Muscle of leg (tissue), 16 donors: ENCODE measurements at places on chromosomes 12 and 14. TPM values are rescaled to one million over a fixed set of nuclear protein-coding genes. Genes with fewer than 3 reads are reported as not detected.

Gene APOF
- not detected for total RNA-seq

DNA sequence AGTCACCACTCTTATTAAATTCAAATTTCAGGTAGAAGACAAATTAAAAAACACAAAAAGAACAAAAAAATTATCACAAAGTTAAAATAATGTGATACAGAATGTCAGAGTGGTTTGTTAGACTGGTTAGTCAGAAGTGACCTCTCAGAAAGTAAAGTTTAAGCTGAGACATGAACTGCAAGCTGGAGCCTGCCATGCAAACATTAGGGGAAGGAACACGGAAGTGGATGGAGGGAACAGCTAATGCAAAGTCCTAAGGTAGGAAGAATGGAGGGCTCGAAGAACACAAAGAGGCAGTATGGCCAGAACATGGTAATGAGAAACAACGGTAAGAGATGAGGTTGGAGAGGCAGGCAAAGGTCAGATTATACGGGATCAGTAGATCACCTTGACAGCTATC lies 41.7 kb downstream of the WDHD1 start:
- no peak overlapping the region for H3K4me3 ChIP-seq
- H3K27me3 ChIP-seq = no peaks in the 10 kb centered on the region
- no peak for DNase-seq
- no peaks in the 10 kb centered on the region for H3K4me1 ChIP-seq
- no peak overlapping the region for H3K27ac ChIP-seq

DNA sequence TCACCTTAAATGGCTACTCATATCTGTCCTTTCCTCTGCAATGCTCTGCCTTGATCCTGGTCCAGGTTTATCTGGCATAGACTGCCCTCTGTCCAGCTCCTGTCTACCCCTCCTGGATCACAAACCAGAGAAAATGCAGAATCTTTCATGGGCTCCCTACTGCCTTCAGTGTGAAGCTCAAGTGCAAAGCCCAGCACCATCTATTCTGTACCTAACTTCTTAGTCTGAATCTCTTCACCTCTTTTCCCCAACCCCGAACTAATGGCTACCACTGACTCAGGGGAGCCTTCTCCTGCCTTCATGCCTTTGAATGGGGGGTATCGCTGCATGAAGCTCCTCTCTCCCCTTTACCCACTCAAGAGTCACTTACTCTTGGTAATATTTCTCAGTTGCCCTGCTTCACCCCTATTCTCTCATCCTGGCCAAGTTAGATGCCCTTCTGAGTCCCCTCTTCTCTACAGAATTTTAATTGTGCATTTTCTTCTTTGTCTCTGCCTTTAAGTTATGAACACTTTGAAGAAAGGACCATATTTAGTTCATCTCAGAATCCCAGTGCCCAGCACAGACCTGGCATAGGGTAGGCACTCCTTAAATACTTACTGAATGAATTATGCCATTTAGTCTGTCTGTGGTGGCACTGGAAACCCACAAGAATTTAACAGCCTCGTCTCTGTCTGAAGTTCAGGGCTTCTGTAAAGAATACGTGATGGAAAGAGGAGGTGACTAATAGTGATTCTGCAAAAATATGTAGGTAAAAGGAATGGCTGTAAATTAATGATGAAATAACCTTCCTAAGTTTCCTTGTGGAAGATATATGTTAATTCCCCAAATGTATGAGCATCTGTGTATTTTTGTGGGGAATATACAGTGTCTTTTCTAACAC lies 191.3 kb upstream of the AMIGO2 start:
- no peaks in the 10 kb centered on the region for H3K4me1 ChIP-seq
- no peaks in the 10 kb centered on the region for H3K27me3 ChIP-seq
- no peaks in the 10 kb centered on the region for H3K36me3 ChIP-seq
- no peak overlapping the region for H3K27ac ChIP-seq
- DNase-seq = no peak

- no peak overlapping the region for H3K4me3 ChIP-seq
- no peak for DNase-seq
- H3K36me3 ChIP-seq = no peaks in the 10 kb centered on the region
Measured at GRCh38 chr12:125259178-125259867, 194.1 kb downstream of the AACS start.

- no peak overlapping the region for H3K27ac ChIP-seq
- no peak overlapping the region for H3K4me3 ChIP-seq
- no peaks in the 10 kb centered on the region for H3K36me3 ChIP-seq
- H3K27me3 ChIP-seq = no peaks in the 10 kb centered on the region
Measured at GRCh38 chr14:102799684-102800562, 22.7 kb downstream of the TRAF3 start.
